Amygdala (tissue), 56 donors: ENCODE measurements at places on chromosomes 5 and 9.

- DNase-seq = no peak
These were observed 409.5 kb upstream of the ITGA1 start for GRCh38 chr5:52378237-52378636.

DNA sequence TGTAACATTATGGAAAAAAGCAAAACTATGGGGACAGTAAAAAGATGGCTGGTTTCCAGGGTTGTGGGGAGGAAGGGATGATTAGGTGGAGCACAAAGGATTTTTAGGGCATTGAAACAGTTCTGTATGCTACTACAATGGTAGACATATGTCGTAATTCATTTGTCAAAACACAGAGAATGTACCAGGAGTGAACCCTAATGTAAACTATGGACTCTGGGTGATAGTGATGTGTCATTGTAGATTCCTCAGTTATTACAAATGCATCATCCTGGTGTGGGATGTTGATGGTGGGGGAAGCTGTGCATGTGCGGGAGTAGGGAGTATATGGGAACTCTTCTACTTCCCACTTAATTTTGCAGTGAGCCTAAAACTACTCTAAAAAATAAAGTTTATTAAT lies 135.0 kb upstream of the GABRP start:
- DNase-seq = no peak

DNA sequence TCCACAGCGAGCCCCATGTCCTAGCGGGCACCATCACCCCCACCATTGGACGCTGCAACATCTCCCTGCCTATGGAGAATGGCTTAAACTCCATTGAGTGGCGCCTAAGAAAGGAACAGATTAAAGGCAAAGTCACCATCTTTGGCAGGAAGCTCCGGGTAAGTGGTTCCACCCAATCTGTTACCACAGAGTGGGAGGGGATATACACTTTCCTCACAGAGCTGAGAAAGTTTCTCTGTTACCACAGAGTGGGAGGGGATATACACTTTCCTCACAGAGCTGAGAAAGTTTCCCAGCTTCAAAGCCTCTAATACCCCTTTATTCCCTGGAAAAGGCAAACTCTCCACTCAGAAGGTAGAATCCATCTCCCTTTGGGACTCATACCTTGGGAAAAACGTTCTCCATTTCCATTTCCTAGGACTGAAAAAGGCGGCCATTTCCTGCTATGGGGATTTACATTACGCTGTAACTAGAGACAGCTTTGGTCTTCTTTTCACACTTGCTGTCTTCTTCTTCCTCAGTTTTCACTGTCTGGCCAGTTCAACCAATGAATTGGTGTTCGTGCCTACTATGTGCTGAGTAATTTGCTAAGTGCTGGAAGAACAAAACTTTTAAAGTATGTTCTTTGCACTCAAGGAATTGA lies 63.4 kb upstream of the WWC1 start:
- no peak for DNase-seq

DNA sequence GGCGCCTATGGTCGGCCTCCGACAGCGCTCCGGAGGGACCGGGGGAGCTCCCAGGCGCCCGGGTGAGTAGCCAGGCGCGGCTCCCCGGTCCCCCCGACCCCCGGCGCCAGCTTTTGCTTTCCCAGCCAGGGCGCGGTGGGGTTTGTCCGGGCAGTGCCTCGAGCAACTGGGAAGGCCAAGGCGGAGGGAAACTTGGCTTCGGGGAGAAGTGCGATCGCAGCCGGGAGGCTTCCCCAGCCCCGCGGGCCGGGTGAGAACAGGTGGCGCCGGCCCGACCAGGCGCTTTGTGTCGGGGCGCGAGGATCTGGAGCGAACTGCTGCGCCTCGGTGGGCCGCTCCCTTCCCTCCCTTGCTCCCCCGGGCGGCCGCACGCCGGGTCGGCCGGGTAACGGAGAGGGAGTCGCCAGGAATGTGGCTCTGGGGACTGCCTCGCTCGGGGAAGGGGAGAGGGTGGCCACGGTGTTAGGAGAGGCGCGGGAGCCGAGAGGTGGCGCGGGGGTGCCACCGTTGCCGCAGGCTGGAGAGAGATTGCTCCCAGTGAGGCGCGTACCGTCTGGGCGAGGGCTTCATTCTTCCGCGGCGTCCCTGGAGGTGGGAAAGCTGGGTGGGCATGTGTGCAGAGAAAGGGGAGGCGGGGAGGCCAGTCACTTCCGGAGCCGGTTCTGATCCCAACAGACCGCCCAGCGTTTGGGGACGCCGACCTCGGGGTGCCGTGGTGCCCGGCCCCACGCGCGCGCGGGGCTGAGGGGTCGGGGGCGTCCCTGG lies 561 bp downstream of the DAPK1 start:
- no peak for DNase-seq

DNA sequence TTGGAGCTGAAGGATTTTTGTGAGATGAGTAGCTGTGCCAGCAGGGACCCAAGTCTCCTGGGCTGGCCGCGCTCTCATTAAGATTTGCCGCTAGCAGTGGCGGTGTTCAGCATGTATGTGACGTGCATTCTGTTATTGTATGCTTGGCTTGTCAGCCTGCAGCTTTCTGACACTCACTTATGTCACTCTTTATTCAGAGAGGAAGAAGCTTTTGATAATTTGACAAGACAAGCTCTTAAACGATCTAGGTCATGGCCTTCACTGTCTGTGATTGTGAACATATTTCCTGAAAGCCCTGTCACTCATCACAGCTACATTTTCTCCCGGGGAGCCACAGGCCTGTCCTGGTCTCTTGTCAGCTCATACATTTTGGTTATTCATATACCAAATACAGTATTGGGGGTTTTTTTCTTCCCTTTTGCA lies 98.2 kb upstream of the GRHPR start:
- DNase-seq = no peak

- DNase-seq = no peak
These were observed 162.2 kb downstream of the OXCT1 start for GRCh38 chr5:41707853-41708603.

DNA sequence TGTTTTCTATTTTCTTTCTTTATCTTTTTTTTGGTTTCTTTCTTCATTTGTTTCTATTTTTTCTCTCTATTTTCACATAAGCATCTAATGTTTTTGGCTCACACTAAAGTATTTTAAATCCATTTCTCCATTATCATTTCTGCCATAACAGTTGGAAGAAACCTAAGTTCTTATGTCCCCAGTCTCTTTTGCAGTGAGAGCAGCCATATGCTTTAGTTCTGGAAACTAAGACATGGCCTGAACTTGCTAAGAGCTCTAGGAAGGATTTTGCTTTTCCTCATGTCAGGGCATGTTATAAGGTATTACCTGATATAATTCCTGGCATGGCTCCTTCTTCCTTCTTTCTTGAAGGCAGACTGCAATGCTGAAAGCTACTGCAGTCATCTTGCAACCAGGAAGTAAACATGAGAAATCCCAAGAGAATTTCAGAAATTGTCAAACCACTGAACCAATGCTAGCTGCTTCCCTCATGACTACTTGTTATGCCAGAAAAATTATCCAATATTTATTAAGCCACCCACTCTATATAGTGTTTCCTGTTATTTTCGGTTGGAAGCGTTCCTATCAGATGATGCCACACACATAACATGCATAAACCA lies 171.1 kb downstream of the TAF11L14 start:
- no peak for DNase-seq

DNA sequence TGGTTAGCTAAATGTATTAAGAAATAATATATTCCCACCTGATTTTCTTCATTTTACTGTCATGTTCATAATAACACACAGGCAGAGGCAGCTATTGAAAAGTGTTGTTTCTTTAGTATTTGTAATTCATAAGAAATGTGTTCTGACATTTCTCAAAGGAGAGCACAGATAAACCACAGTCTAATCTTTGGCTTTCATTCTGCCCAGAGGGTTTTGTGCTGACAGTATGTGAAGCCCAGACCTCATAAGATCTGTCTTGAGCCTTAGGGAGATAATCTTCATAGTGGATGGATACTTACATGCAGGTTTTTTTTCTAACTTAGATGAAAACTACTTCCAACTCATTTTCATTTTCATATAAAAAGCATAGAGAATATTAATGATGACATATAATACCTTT lies 206.1 kb downstream of the CHSY3 start:
- DNase-seq = no peak

DNA sequence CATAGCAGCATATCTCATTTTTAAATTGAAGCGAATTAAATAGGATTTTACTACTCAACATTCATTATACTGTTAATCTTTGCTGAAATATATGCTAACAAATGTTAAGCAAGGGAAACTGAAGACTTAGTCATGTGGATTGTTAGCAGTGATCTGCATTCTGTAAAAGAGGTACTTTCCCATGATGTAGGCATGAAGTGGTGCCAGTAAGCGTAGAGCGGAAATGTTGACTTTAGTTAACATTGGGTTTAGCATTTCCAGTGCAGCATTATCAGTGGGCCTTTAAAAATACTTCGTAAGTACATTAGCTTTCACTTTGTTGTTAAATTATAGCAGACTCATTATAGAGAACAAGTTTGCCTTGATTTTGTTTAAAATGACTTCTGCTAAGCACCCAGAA lies 130.3 kb downstream of the CDC42SE2 start:
- no peak for DNase-seq

GRCh38 chr9:124346347-124347163 lies 68.7 kb downstream of the PSMB7 start:
- DNase-seq = no peak

DNA sequence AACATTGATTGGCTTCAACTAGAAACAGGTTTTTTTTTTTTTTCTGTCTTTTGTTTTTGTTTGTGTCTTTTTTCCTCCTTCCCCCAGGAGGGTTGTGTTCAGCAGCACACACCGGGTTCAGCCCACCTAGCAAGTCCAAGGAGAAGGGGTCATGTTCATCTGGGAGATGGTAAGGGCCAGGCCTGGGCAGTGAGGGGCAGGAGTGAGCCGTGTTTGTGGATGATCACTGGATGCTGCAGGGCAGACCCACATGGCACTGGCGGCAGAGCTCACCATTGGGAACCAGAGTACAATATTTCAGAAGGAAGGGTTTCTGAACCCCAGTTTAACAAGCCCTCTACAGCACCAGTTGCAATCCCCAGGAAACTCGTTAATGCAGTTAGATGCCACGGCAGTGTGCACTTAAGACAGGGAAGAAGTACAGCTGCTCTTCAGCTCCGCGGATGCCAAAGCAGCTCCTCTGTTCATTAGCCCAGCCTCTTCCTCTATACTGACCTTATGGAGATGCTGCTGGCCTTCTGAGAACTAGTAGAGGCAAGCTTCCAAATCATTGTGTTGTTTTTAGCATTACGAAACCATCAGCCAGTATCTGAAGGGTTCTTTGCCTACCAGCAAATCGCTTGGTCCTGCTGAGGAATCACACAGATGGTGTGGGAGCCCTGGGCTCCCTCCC lies 508.2 kb upstream of the WWC1 start:
- no peak for DNase-seq

GRCh38 chr9:18676525-18676924 lies 202.6 kb downstream of the ADAMTSL1 start:
- no peak for DNase-seq

- DNase-seq = no peak
These were observed 15.6 kb upstream of the IRF1 start for GRCh38 chr5:132506094-132506692.

- DNase-seq = no peak
These were observed 46.8 kb downstream of the ACO1 start for GRCh38 chr9:32431196-32431595.

- DNase-seq = no peak
These were observed 45.0 kb upstream of the TNFSF15 start for GRCh38 chr9:114850871-114851270.

GRCh38 chr5:112862085-112862484 lies 998 bp downstream of the SRP19 start:
- DNase-seq = no peak

GRCh38 chr9:81193362-81194339 lies 495.7 kb downstream of the TLE1 start:
- DNase-seq = no peak

DNA sequence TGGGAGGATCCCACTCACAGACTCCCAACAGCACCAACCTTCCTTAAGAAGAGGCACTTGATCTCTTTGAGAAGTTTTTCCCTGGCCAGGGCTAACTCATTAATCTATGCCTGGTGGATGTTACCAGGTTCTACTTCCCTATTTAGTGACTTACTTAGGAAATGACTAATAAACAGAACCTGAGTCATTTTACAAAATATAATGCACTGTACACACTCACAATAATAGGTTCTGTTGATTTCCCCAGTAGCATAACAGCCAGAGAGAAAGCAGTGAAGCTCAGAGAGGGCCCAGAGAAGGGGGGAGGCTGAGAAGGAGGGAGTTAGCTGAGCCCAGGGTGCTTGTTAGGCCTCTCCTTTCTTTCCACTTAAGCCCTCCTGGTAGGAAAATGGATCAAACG lies 27.1 kb downstream of the FRMD3 start:
- DNase-seq = no peak

DNA sequence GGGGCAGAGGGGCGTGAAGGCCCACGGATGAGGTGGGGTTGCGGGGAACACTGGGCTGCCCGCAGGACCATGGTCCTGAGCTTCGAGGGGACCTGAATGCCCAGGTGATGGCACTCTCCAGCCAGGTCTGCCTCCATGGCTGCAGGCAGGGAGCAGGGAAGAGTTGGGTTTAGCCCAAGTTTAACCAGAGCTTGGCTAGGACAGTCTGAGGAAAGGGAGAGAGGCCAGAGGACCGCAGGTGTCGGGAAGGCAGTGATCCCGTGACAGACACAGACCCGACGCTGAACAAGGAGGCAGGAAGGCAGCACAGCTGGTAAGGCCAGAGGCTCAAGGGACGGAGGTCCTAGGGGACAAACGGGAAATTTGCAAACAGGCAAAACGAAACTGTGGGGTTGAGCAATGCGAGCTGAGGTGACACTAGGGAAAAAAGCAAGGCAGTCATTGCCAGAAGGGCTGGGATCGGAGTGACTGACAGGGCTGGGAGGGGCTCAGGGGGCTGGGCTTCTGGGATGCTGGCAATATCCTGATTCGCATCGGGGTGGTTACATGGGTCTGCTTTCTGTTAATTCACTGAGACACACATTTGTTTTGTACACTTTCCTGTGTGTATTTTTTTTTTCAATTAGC lies 25.0 kb downstream of the ARPC5L start:
- DNase-seq = no peak

DNA sequence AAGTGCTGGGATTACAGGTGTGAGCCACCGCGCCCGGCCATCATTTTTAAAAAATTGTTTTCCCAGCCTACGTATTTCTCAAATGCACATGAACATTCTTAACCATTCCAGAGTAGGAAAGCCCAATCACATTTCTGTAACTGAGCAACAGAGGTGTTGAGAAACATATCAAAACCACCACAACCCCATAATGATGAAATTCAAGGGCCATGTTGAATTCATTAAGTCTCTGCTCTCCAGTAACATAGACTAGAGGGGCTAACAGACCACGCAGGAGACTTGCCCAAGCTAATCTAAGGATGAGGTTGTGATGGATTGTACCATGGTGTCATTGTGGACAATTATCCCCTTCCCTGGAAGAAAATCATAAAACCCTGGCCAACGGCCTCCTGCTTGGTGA lies 52.9 kb downstream of the MYO10 start:
- no peak for DNase-seq

GRCh38 chr5:174348311-174348981 lies 302.9 kb downstream of the NSG2 start:
- no peak for DNase-seq

DNA sequence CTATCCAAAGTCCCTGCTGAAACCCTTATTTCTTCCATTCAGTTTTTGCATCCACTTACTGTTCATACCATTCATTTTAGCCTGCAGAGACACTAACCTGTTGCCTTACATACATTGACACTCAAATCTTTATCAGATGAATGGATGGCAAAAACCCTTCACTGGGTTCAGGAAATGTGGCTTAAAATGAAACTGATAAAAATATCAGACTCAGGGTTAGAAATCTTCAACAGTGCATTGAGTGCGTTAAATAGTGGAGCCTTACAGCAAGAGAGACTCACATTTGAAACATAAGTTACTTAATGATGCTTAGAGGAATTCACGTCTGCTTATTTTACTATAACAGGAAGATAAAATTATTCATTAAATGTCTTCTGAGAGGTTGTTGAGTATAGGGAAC lies 28.0 kb upstream of the BNC2 start:
- no peak for DNase-seq
